ENCODE measurements at places on chromosomes 2 and 18. TPM values are rescaled to one million over a fixed set of nuclear protein-coding genes. Genes with fewer than 3 reads are reported as not detected.

The TSGA10 gene
- total RNA-seq = 3.4 TPM

The CFC1 gene
- total RNA-seq = not detected

The HMSD gene
- 0.27 TPM for total RNA-seq

The ITGB1BP1 gene
- 97.0 TPM for total RNA-seq

The UGT1A6 gene
- 0.32 TPM for total RNA-seq

The C1QL2 gene
- total RNA-seq = not detected

GRCh38 chr18:36025025-36025424, 42.3 kb downstream of the RPRD1A start:
- DNase-seq = no peak

- no peak for DNase-seq
These were observed 687.0 kb downstream of the BCL11A start for GRCh38 chr2:59866436-59866835.

DNA sequence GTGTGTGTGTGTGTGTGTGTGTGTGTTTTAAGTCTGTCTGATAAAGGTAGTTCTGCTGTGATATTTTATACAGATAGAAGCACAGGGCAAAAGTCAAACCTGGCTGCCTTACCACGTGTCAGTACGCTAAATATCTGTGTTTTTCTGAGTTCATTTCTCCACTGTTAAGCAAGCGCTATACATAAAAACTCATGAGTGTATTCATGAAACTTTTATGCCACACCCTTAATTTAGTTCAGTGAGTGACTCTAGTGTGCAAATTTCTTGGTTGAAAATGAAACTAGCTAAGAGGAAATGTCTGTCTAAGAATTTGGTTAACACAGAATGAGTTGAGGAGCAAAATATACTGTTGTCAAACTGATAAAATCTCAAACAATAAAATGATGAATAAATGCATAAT, 11.2 kb downstream of the CASP10 start:
- DNase-seq = no peak

- DNase-seq = no peak
These were observed 41.3 kb downstream of the FSHR start for GRCh38 chr2:49113046-49113445.

All from Right ventricle myocardium superior (tissue), 1 donor.